Urinary bladder (tissue), 4 donors: ENCODE measurements at places on chromosomes 12 and 14. TPM values are rescaled to one million over a fixed set of nuclear protein-coding genes. Genes with fewer than 3 reads are reported as not detected.

Gene FBRSL1
- total RNA-seq = 4.0 TPM

Gene LRP1-AS
- not detected for total RNA-seq

Gene AICDA
- total RNA-seq = 0.26 TPM

Gene NAA30
- total RNA-seq = 40.9 TPM

Gene DNAJC22
- 1.0 TPM for total RNA-seq

Gene ANKRD33
- not detected for total RNA-seq

Gene OR8S1
- total RNA-seq = not detected

Gene GPATCH2L
- total RNA-seq = 80.1 TPM

Gene PROX2
- total RNA-seq = not detected

Gene PLEK2
- 4.0 TPM for total RNA-seq
